Calu3 (cell line): ENCODE measurements at places on chromosomes 2 and 18. TPM values are rescaled to one million over a fixed set of nuclear protein-coding genes. Genes with fewer than 3 reads are reported as not detected.
A peak's percentile ranks its signal among the peaks of the same experiment; 100 is the strongest.

DNA sequence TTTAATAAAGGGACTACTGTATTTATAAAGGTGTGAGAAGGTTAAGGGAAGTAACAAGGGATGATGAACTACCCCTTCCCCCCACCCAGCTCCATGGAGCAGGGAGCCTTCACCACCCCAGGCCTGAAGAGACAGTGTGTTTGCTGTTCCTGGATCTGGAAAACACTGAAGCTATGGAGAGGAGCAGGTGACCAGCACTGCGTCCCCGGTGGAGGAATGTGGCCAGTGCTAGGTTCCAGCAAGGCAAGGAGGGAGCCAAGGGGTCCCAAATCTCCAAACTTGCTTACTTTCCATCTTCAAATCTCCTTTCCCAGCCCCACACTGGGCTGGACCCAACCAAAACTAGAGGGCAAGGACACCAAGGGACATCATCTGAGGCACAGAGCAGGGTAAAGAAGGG lies 128.7 kb upstream of the CD302 start:
- H3K4me1 ChIP-seq, result peaks cover 15% of the 10 kb centered on the region
- no peak overlapping the region for H3K27ac ChIP-seq
- H3K4me3 ChIP-seq, result no peak overlapping the region
- no peaks in the 10 kb centered on the region for H3K27me3 ChIP-seq
- no peaks in the 10 kb centered on the region for H3K36me3 ChIP-seq
- DNase-seq, result no peak

DNA sequence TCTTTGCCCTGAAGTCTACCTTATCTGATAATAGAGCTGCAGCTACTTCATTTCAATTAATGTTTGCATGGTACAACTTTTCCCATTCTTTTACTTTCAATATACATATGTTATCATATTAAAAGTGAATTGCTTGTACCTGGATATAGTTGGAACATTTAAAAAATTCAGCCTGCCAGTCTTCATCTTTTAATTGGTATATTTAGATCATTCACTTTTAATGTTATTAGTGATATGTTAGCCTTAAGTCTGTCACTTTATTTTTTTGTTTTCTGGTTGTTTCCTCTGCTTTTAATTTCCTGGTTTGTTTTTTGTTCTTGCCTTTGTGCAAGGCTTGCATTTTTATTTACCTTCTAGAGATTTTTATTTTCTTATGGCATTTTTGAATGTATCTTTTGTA lies 158.2 kb downstream of the GALNT1 start:
- no peaks in the 10 kb centered on the region for H3K27me3 ChIP-seq
- no peaks in the 10 kb centered on the region for H3K4me1 ChIP-seq
- no peak overlapping the region for H3K4me3 ChIP-seq
- H3K36me3 ChIP-seq, result no peaks in the 10 kb centered on the region

- H3K4me1 ChIP-seq, result no peaks in the 10 kb centered on the region
- H3K4me3 ChIP-seq, result no peak overlapping the region
- H3K36me3 ChIP-seq, result no peaks in the 10 kb centered on the region
- H3K27ac ChIP-seq, result no peak overlapping the region
Observed at GRCh38 chr2:16336916-16337315, 328.7 kb downstream of the CYRIA start.

GRCh38 chr2:122939796-122940195 lies 1085.3 kb upstream of the CNTNAP5 start:
- no peak overlapping the region for H3K27ac ChIP-seq
- H3K4me3 ChIP-seq, result no peak overlapping the region
- DNase-seq, result no peak
- H3K36me3 ChIP-seq, result no peaks in the 10 kb centered on the region
- H3K27me3 ChIP-seq, result no peaks in the 10 kb centered on the region
- no peaks in the 10 kb centered on the region for H3K4me1 ChIP-seq

TLX2 gene
- not detected in 2 replicates for total RNA-seq

- H3K4me1 ChIP-seq, result peaks cover 81% of the 10 kb centered on the region
- H3K27ac ChIP-seq, result peak overlapping the region; percentile 78
- H3K36me3 ChIP-seq, result peaks cover 14% of the 10 kb centered on the region
- H3K4me3 ChIP-seq, result peak overlapping the region; percentile 68
- no peak for DNase-seq
- no peaks in the 10 kb centered on the region for H3K27me3 ChIP-seq
Observed at GRCh38 chr2:152406119-152406835, 71.3 kb downstream of the FMNL2 start.

- peaks cover 16% of the 10 kb centered on the region for H3K4me1 ChIP-seq
- H3K27ac ChIP-seq, result no peak overlapping the region
- H3K4me3 ChIP-seq, result no peak overlapping the region
- H3K36me3 ChIP-seq, result no peaks in the 10 kb centered on the region
Observed at GRCh38 chr18:54805571-54806334, 22.5 kb upstream of the RAB27B start.

- H3K36me3 ChIP-seq, result peaks cover 47% of the 10 kb centered on the region
- peaks cover 65% of the 10 kb centered on the region for H3K4me1 ChIP-seq
- peak overlapping the region; percentile 55 for H3K27ac ChIP-seq
- peak overlapping the region; percentile 91 for H3K4me3 ChIP-seq
- no peaks in the 10 kb centered on the region for H3K27me3 ChIP-seq
Observed at GRCh38 chr18:58671632-58672564, 633 bp downstream of the MALT1 start.

FBXO48 gene
- 2.4 and 2.5 TPM in 2 replicates for total RNA-seq

DNA sequence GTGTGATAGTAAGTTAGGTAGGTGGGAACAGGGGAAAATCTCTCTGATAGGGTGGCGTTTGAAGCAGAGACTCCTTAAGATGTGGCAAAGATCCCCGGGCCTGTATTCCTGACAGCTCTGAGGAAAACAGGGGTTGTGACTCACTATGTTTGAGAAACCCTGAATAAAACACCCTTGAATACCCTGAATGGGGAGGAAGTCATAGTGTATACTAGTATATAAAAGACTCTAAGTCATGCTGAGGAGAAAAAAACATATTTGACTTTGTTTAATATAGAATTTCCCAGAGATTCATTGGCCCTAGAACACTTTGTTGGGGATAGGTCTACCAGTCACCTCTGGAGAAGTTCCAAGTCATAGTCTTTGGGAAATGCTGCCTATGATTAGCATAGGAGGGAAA lies 590.9 kb downstream of the IRS1 start:
- no peak overlapping the region for H3K4me3 ChIP-seq
- H3K36me3 ChIP-seq, result no peaks in the 10 kb centered on the region

GRCh38 chr2:74856004-74856578 lies 22.2 kb downstream of the HK2 start:
- H3K27me3 ChIP-seq, result no peaks in the 10 kb centered on the region
- H3K27ac ChIP-seq, result peak overlapping the region; percentile 66
- DNase-seq, result no peak
- peak overlapping the region; percentile 28 for H3K4me3 ChIP-seq

DYNAP gene
- not detected in 2 replicates for total RNA-seq

DNA sequence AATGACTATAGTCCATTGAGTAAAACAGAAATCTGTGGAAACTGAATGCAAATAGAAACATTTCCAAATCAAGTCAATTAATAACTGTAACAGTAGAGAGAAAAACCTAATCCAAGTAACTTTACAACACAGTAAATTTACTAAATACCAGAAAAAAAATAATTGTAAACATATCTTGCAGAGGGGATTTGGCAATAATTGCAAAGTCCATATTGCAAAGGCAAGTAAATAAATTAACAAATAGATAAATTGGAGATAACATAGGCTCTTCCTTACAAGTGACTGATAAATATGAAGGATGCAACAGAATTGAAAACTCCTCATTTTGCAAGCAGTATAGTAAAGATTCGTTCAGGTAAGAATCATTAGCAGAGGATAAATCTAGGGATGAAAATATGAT lies 65.0 kb downstream of the SMC6 start:
- DNase-seq, result no peak
- no peaks in the 10 kb centered on the region for H3K36me3 ChIP-seq
- no peaks in the 10 kb centered on the region for H3K4me1 ChIP-seq
- H3K27me3 ChIP-seq, result no peaks in the 10 kb centered on the region
- H3K27ac ChIP-seq, result no peak overlapping the region
- H3K4me3 ChIP-seq, result no peak overlapping the region

CHRND gene
- total RNA-seq, result not detected in 2 replicates
